Fibroblast of lung (primary cell): ENCODE measurements at places on chromosomes 16 and 17. TPM values are rescaled to one million over a fixed set of nuclear protein-coding genes. Genes with fewer than 3 reads are reported as not detected.

Gene CHST4
- total RNA-seq, result not detected in 2 replicates

Gene ZNF469
- 1.3 and 1.5 TPM in 2 replicates for total RNA-seq

Gene PAGR1
- total RNA-seq, result 10.7 and 12.1 TPM in 2 replicates

Gene LRRC46
- under 0.01 TPM in 2 replicates for total RNA-seq

- no peaks in the 10 kb centered on the region for H3K27me3 ChIP-seq
- H3K4me1 ChIP-seq, result peaks cover 19% of the 10 kb centered on the region
- no peaks in the 10 kb centered on the region for H3K36me3 ChIP-seq
- no peak overlapping the region for H3K4me3 ChIP-seq
- DNase-seq, result no peak
Measured at GRCh38 chr17:40531051-40531991, 29.9 kb upstream of the TNS4 start.

DNA sequence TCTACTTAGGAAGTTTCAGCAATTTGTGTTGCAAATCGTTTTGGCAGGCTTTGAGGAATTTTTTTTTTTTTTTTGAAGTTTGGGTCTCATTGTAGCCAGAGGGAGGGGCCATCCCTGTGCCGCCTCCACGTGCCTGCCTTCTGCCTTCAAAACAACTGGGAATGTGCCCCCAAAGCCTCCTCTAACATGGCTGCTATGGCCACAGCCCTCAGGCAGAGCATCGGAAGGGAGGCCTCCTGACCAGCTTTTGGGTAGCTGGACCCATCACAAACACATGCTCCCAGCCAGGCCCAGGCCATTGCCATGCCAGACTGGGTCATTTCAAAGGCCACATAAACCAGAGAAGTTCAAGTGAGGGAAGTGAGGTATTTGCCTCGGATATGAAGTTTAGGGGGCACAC is 21.5 kb downstream of the C16orf82 start:
- no peaks in the 10 kb centered on the region for H3K36me3 ChIP-seq
- H3K27ac ChIP-seq, result no peak overlapping the region
- H3K4me1 ChIP-seq, result no peaks in the 10 kb centered on the region
- no peak for DNase-seq
- no peak overlapping the region for H3K4me3 ChIP-seq

GRCh38 chr17:77691216-77692085 is 267.1 kb upstream of the TNRC6C start:
- peaks cover 6% of the 10 kb centered on the region for H3K27me3 ChIP-seq
- H3K27ac ChIP-seq, result no peak overlapping the region
- H3K36me3 ChIP-seq, result no peaks in the 10 kb centered on the region
- DNase-seq, result no peak
- no peak overlapping the region for H3K4me3 ChIP-seq
- H3K4me1 ChIP-seq, result no peaks in the 10 kb centered on the region

GRCh38 chr17:7646457-7646856 is 4.3 kb upstream of the ATP1B2 start:
- H3K4me3 ChIP-seq, result no peak overlapping the region
- peaks cover 16% of the 10 kb centered on the region for H3K27me3 ChIP-seq
- H3K36me3 ChIP-seq, result no peaks in the 10 kb centered on the region
- peaks cover 2% of the 10 kb centered on the region for H3K4me1 ChIP-seq
